ENCODE measurements at places on chromosomes 16 and 17. TPM values are rescaled to one million over a fixed set of nuclear protein-coding genes. Genes with fewer than 3 reads are reported as not detected.

The SCNN1B gene
- 4.7 TPM for total RNA-seq

The AKAP10 gene
- 22.6 TPM for total RNA-seq

The TBC1D3G gene
- total RNA-seq = not detected

The KRT33A gene
- not detected for total RNA-seq

The MPP2 gene
- 12.0 TPM for total RNA-seq

The OR1E2 gene
- not detected for total RNA-seq
